ENCODE measurements at places on chromosomes 6 and 20.

DNA sequence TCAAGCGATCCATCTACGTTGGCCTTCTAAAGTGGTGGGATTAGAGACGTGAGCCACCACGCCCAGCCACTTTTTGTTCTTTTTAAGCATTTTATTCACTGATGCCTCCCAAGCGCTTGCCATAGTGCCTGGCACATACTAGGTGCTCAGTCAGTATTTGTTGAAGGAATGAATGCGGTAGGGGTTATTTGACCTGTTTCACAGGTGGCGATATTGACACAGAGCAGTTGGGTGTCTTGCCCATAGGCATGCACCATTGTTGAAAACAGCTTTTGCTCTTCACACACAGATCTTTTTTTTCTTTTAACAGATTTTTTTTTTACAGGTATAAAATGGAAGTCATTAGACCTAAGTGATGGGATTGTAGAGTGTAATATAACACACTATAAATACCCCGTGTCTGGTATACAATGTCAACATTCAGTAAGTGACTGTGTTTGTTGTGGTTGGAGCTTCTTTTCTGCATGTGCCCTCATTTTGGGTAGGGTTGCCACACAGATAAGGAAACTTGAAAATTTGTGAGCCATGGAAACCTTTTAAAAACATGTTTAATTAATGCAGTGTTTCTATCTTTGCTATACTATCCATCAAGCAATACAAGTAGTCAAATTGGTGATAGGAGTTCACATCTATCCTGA lies 24.8 kb downstream of the RREB1 start:
- no peak for DNase-seq

DNA sequence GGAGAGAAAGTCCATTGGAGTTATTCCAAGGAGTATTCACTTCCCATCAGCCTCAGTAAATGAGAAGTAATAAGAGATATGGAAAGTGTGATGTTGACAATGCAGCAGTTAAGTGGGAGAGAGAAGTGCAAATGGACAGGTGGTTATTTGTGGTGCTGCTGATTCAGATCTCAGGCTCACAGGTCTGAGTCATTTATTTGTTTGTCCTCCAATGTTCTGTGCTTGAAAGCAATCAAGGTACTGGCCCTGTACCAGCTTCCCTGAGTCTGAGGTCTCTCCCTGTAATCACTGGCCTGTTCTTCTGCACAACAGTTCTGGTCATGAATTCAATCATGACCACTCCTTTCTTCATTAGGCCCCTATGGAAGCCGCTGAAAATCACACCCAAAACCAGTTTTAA lies 827.7 kb downstream of the MAFB start:
- no peak for DNase-seq

DNA sequence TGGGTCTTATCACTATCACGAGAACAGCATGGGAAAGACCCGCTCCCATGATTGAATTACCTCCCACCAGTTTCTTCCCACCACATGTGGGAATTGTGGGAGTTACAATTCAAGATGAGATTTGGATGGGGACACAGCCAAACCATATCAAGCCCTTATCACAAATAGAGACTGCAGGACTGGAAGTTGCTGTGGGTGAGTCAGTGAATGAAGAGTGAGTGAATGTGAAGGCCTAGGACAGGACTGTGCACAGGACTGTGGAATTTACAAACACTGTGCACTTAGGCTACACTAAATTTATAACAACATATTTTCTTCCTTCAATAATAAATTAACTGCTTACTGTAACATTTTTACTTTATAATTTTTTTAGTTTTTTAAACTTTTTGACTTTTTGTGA lies 30.2 kb upstream of the BCAS1 start:
- DNase-seq = no peak

DNA sequence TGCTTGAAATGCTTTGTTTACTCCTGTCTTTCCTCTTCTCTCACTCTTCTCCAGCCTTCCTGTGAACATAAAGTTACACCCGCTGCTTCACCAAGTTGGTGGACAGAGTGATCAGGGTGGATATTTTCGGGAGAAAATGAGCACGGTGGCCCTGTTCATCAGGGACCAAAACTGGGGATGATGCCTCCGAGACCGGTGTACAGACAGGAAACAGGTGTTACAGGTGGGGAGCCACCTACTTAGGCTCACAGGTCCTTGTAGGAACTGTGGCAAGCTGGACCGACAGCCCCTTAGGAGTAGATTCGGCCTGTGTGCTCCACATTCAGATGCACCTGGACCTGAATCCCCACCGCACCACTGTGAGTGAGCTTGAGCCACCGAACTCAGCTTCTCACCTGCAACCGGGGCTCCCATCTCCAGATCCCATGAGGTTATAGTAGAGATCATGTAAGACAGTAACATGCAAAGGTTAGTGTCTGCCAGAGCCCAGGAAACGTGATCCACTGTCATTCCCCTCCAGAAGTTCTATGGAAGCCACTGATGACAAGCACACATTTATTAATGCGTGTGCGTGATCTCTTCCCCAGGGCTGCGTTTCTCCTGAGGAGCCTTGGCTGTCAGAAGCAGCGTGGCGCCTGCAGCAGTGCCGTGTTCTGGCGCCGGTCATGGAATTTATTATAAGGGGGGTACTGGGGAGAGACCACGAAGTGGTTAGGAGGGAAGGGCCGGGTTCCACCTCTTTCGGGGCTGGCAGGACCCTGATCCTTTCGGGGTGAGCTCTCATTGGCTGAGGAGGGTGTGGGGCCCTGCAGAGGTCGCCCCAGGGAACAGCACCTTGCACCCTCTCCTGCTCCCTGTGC lies 94.2 kb downstream of the ERMARD start:
- no peak for DNase-seq

DNA sequence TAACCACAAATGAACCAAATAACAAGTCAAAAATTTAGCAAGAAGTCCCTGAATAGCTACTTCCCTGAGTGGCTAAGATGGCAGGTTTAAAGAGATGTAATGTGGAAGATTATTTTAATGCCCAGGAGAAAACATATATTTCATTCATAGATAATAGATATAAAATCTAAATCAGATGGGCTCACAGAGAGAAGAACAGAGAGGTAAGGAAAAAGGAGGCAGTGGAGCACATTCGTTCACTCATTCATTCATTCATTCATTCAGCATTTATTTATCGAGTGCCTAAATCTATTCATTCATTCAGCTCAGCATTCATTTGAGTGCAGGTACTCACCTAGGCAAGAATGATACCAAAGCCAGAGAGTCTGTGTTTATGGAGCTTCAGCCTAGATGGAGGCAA lies 32.1 kb upstream of the IYD start:
- DNase-seq = no peak

DNA sequence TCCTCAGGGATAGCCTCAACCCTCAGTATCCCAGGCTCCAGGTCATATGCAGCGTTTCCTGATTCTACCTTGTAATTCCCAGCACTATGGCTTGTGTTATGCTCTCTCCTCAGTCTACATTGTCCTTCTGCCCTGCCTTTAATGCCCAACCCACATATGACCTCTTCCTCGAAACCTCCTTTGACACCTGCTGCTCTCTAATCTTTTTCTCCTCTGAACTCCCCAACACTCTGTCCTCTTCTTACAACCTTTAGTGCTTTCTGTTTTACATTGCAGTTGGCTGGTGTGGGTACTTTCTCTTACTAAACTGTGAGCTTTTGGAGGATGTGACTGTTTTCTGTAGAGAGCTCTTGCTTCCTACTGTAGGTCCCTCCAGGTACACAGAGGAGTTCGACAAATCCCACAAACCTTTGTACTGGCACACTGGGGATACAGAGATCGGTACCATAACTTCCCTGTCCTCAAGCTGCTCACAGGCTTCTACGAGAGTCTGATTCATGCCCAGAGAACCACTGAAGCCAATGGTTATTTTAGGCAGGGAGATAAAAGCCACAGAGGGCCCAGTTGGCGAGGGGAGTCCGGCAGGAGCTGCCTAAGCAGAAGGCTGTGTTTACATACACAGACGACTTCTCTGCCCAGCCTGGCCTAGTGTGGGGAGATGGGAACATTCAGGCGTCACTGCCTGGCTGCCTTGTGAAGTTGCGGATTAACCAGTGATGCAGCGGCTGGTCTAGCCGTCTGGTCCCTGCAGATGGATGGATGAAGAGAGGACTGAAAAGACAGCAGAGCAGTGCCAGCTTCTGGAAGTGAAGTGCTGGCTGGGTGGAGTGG lies 8.4 kb upstream of the EPB41L1 start:
- DNase-seq = no peak

- no peak for DNase-seq
Measured at GRCh38 chr6:131125431-131125830, 9.8 kb upstream of the AKAP7 start.
